Effector memory CD4-positive, alpha-beta T cell (primary cell): ENCODE measurements at places on chromosomes 1 and 21.

DNA sequence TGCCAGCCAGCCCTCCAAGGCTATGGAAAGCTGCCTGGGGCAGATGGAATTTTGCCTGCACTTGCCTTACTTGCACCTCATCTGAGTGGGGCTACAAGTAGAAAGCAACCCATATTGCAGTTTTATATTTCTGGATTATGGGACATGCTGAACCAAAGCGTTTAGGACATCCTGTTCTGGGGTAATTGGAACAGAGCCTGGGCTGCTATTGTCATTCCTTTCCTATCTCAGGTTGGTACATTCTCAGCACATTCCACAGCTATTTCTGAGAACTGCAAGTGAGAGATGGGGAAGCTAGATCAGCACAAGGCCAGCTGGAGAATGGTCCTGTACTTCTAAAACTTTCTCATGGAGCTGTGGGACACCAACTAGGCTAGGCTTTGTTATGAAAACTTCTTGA lies 713.8 kb downstream of the KCNT2 start:
- DNase-seq, result no peak

DNA sequence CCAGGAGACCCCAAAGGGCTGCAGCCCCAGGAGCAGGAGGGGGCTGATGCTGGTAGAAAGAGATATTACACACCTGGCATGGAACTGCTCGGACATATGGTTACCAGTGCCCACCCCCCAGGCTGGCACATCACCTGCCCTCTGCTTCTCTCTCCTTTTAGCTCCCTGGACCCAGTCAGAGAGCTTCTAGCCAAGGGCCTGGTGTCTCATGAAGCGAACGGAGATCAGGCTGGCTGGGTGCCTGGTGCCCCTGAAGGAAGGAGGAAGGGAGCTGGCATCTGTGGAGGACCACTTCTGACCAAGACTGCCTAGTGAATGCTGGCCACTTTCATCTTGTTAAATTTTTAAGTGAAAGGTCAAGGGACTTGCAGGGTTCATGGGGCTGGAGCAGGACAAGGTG lies 53.1 kb downstream of the FOXO6 start:
- no peak for DNase-seq

DNA sequence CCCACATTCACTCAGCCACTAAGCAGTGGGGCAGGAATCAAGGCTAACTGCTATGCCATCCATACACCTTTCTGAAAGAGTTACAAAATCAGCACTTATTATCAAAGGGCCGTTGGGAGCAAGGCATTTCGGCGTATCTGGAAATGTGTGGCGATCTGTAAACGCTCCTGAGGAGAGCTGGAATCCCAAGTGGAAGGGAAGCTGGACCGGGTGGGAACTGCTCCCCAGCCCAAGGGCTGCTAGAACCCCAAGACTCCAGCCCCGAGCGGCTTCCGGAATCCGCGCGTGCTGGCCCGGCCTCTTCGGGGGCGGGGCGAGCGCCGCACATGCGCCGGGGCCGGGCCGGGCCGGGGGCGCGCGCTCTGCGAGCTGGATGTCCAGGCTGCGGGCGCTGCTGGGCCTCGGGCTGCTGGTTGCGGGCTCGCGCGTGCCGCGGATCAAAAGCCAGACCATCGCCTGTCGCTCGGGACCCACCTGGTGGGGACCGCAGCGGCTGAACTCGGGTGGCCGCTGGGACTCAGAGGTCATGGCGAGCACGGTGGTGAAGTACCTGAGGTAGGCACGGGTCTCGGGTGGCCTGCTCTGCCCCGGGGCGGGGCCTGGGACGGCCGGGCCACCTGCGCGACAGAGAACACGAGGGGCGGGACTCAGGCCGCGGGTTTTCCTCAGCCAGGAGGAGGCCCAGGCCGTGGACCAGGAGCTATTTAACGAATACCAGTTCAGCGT lies at the start of gene NAXE:
NAXE (plus strand) TSS at position 345 of the 726 bp plus-strand sequence; CDS start at position 374, 29 bp downstream.
- DNase-seq, result peak; percentile 43

GRCh38 chr1:107541412-107541811 lies 400.6 kb downstream of the NTNG1 start:
- no peak for DNase-seq

GRCh38 chr1:234712891-234713305 lies 102.9 kb upstream of the IRF2BP2 start:
- no peak for DNase-seq

GRCh38 chr1:11934302-11935056 lies at the start of gene PLOD1:
PLOD1 (plus strand) TSS chr1:11934717; CDS start chr1:11934780, 63 bp downstream.
- peak; percentile 82 for DNase-seq

GRCh38 chr1:33149453-33150190 lies 32.2 kb downstream of the TRIM62 start:
- no peak for DNase-seq

GRCh38 chr1:84653130-84653677 lies 37.1 kb downstream of the SSX2IP start:
- no peak for DNase-seq

DNA sequence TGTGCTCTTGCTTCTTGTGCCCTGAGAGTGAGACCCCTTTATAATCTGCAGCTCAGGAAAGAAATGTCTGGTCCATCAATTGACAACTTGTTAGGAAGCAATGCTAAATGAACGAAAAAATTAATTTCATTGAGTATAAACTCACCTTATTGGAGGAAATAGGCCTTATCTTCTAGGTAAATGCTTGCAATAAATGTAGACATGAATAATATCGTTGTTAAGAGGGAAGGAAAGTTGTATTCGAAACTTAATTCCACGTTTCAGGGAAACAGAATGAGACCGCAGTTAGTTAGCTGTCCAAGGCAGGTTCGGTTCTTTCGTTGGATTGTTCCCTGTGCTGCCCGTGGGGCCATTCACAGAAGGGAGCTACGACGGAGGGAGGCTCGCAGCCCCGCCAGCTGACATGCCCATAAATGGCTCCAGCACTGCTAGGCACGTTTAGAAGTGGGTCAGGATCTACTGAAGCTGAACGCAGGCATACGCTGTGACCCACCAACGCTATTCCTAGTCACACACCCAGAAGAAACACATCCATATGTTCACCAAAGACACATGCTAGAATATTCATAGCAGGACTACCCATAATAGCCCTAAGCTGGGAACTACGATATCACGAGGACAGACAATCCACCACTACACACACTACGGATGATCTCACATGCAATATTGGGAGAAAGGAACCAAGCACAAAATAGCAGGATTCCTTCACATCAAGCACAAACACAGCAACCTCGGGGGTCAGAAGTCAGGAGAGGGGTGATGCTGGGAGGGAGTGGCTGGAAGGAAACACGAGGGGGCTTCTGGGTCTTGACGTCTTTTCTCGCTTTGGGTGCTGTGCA lies 56.2 kb upstream of the LBR start:
- DNase-seq, result no peak

DNA sequence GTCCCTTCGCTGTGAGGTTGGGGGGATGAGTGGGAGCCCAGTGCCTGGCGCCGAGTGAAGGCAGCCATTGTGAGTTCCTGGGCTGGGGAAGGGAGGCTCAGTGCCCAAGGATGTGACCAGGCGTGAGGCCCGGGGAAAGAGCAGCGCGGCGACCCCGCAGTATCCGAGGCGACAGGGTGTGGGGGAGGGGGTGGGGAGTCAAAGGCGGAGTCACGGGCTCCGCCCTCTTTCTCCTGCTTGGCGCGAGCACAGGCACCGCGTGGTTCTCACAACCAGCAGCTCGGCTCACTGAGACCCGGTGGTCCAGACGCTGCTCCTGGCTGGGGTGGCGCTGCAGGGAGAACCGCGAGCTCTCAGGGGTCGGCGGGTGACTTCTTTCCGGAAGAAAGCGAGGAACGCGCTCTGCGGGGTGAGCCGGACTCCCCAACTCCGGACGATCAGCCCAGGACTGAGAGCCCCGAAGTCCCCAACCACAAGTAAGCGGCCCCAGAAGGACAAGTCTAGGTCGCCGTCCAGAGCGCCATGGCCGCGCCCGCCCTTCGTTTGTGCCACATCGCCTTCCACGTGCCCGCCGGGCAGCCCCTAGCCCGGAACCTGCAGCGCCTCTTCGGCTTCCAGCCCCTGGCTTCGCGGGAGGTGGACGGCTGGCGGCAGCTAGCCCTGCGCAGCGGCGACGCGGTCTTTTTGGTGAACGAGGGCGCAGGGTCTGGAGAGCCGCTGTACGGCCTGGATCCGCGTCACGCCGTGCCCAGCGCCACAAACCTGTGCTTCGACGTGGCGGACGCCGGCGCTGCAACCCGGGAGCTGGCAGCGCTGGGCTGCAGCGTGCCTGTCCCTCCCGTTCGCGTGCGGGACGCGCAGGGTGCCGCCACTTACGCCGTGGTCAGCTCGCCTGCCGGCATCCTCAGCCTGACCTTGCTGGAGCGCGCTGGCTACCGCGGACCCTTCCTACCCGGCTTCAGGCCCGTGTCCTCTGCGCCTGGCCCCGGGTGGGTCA lies at the start of gene HPDL:
HPDL (plus strand) TSS at position 269 of the 997 bp plus-strand sequence; CDS start at position 523, 254 bp downstream.
- DNase-seq, result peak; percentile 36

GRCh38 chr1:87115317-87115890 lies 201.0 kb downstream of the HS2ST1 start:
- no peak for DNase-seq
